ENCODE measurements at places on chromosomes 1 and 21.

DNA sequence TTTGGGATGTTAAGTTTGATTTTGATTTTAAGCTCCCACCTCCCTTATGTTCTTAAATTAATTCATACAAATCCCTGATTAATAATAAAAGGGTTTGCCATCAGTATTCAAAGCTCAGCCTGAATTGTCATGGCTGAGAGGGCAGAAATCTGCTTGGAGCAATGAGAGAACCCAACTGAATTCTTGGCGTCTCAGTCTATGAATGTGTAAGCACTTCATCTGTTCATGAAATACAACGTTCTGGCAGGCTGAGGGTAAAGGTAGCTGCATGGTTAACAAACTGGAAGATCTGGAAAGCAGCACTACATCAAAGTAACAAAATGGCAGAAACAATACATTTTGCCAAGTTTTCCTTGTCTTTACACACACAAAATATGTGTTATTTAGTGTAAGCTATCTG, 95.3 kb downstream of the ACBD6 start:
- no peak for DNase-seq

DNA sequence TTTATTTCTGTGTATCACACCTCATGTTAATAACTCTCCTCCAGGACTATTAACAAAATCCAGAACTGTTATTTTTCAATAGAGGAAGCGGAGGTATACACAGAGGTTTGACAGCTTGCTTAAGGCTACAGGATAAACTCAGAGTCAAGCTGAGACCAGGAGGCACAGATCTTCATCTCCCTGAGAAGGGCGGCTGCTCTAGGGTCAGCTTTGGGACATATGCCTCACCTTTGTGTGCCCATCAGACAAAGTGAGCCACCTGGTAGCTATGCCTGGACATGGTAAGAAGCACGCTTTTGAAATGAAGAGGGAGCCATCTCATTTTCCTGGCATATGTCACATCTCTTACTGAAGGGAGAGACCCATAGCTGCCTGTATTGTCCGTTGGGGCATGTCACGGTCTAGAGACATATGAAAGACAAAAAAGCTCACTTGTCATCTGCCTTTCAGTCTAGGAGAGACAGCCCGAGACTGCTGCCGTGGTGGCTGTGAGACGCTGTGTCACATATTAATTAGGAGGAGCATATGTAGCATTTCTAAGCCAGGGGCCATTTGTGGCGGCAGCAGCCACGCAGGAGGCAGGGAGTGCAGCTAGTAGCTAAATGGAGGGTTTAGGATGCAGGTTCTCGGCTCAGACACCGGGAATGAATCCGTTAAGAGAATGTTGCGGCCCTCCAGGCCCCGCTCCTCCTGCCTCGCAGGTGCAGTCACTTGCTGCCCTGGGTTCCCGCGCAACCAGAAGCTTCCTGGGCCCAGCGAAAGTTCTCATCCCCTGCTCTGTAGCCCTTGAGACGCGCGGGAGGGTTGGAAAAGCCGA, 161.3 kb upstream of the C1orf21 start:
- DNase-seq, result no peak

DNA sequence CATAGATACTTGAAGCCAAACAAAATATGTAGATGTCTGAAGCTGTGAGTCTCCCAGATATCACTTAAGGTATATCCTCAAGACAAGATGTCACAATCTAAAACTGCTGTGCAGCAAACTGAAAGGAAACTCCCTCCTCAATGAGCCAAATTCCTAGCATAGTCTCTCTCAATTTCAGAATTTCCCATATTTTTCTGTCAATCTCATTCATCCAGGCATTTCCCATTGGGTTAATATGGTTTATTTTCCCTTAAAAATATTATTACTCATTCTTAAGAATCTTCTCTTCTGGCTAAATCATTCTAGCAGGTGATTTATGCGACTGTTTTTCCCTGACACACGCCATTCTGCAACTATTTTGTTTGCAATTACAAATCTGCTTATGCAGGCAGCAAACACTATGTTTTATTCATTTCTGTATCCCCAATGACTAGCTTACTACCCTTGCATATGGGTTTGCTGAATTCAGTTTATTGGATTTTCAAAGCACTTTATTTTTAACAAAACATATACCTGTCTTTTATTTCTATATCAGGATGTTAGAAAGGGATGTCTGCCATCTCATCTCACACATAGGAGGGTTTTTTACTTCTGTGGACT, 69.9 kb downstream of the TNFSF4 start:
- no peak for DNase-seq

- DNase-seq, result peak; percentile 15
Measured at GRCh38 chr1:14915356-14916054, 238.0 kb upstream of the TMEM51 start.

DNA sequence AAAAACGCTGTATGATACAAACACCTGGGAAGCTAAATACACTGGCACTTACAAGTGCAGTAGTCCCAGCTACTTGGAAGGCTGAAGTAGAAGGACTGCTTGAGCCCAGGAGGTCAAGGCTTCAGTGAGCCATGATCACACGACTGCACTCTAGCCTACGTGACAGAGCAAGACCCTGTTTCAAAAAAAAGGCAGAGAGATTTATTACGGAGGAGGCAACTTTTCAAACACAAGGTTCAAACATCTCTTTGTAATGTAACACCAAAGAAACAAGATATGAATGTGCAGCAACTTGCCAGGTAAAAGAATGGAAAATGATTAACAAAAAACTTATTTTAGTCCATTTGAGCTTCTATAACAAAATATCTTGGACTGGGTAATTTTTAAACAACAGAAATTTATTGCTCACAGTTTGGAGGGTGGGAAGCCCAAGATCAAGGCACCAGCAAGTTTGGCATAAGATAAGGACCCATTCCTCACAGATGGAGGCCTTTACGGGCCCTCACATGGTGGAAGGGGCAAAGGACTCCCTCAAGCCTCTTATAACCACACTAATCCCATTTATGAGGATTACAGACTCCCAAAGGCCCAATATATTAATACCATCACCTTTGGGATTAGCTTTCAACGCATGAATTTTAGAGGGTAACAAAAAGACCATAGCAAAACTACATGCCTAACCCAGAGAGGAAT, 73.3 kb downstream of the EVI5 start:
- DNase-seq, result no peak

DNA sequence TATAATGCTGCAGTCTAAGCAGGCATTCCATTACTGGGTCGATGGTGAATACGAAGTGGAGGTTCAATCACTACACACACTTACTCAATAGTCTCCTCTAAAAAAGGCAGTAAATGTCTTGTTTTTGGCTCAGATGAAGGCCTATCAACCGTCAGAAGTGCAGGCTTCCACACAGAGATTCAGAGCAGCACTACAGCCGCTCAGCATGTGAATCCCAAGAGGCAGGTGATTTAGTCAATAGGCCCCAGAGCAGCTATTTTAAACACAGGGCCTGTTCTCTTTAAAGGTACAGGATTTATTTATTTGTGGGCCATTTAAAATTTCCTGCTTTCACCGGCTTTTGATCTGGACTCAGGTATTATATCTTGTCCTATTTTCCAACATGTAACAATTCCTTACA, 293.7 kb downstream of the RGS7 start:
- no peak for DNase-seq

DNA sequence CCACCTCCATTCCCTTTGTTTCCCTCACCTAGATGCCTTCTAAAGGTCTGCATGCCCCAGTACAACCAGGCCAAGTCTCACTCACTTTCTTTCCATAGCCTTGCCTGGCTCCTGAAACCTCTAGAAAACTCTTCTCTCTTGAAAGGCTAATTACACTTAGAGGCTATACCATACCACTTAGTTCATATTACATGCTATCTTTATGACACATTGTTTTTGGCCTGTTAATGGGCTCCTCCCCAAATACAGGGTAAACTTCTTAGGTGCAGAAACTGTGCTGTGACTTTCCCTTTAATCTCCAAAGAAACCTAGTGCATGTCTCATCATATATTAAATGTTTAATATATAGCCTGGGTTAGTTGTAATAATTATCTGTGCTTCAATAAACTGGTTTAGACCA, 56.6 kb upstream of the C1orf105 start:
- DNase-seq, result no peak

GRCh38 chr1:177278626-177279390, 108.0 kb downstream of the BRINP2 start:
- DNase-seq, result no peak

DNA sequence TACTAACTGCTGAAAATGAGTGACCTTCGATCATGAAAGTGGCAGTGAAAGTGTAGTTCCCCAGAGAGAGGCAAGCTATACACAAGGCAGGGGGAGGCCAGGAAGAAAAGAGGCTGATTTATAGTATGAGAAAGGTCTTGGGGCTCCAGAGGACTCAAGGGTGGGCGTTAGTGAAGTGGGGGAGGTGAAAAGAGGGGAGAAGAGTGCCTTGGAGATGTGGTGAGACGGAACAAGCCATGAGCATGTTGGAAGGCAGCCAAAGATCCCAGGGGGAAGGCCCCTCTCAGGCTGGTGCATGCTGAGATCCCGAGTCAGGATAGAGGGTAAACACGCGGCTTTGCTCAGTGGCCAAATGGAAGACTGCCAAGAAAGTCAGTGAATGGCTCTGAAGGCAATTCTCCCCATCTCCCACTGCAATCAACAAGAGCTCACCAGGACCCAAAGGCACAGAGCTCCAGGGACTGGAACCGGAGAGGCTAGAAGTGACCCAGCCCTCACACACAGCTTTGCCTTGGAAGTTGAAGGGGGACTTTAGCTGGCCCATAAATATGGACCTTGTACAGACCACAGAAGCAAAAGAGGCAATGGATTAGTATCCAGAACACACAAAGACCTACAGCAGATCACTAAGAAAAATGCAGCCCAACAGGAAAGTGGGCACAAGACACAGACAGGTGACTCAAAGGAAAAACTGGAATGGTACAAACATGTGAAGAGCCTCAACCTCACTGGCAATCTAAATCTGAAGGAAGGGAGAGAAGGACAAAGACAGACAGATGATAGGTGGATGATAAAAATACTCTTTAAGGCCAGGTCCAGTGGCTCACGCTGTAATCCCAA, 49.6 kb downstream of the HSF2BP start:
- no peak for DNase-seq

DNA sequence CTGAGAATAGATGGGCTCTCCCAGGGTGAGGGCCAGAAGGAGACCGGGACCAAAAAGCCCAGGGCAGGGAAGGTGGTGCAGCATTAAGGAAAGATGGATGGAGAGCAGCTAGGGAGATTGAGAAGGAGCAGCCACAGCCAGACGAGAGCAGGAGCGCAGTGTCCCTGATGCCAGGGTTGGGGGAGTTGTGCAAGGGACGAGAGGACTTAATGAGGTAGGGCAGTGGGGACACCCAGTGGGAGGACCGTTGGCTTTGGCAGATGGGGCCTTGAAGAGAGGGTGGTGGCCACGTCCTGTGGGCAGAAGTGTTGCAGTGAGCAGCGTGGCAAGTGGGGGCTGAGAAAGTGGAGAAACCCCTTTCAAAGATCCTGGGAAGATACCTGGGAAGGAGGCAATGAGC, 38.0 kb upstream of the KDM4A start:
- no peak for DNase-seq

DNA sequence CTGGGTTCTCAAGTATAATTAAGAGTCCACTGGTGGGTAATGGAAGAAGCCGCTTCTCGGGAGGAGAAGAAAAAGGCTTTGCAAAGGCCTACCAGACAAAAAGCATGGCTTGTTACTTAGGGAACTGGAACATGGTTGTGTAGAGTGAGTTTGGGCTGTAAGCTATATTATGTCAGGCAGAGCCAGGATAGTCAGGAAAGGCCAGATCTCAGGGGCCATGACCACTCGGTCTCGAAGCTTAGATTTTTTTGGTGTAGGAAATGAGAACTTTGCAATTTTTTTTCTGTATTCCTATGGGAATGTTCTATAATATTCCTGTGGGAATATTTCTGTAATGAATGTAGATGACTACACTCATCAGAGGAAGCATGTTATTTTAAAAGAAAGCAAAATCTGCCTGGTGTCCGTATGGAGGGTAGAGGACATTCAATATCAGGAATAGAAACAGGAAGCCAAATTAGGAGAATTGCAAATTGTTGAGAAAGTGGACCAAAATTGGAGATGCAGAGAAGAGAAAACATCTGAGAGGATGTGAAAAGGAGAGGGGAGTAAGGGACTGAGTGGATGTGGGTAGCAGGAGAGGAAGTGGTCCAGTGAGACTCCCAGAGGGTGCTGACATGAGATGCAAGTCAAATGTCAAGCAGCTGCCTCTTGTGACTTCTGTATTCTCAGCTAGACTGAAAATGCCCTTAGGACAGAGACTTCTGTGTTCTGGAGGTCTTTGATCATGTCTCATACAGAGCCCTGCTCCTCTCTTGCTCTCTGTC, 45.2 kb upstream of the HAO2 start:
- DNase-seq, result no peak

DNA sequence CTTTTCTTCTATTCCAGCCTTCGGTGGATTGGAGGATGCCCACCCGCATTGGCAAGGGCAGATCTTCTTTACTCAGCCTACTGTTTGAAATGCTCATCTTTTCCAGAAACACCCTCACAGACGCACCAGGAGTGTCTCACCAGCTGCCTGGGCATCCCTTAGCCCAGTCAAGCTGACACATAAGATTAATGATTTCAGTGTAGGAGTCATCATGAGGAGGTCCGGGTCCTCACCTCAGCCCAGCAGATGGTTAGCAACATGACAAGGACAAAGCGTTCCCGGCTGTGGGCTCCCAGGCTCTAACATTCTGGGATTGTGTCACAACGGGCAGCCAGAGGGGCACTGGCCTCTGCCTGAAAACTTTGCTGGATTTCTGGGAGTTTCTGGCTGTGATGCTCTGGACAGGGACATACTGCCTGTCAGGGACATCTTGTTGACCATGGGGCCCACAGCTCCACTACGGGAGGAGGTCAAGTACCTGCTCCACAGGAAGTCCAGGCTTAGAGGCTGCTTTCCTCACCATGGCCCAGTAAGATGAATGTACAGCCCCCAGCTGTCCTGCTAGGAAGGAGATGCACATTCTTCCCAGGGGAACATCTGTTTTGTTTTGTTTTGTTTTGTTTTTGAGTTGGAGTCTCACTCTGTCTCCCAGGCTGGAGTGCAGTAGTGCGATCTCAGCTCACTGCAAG, 204.0 kb upstream of the COA6 start:
- DNase-seq, result no peak

GRCh38 chr1:206953626-206954025, 7.4 kb upstream of the PIGR start:
- no peak for DNase-seq

DNA sequence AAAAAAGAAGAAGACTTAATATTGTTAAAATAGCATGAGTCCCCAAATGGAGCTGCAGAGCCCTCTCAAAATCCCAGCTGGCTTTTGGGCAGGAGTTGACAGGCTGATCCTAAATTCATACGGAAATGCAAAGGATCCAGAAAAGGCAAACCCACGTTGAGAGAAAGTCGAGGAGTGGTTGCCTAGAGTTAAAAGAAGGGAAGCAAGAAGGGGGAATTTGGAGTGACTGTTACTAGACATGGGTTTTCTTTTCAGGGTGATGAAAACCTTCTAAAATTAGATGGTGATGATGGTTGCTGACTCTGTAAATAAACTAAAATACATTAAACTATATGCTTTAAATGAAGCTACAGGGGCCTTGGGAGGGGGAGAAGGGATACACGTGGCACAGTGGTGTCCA, 1.6 kb downstream of the DNMT3L start:
- DNase-seq, result peak; percentile 60

GRCh38 chr1:201054091-201054543, 30.6 kb upstream of the KIF21B start:
- no peak for DNase-seq

- DNase-seq, result no peak
Measured at GRCh38 chr1:169112241-169112640, 5.8 kb downstream of the ATP1B1 start.
